Peyer's patch (tissue), 4 donors: ENCODE measurements at places on chromosomes 11 and 22. TPM values are rescaled to one million over a fixed set of nuclear protein-coding genes. Genes with fewer than 3 reads are reported as not detected.
A peak's percentile ranks its signal among the peaks of the same experiment; 100 is the strongest.

The CCDC188 gene
- total RNA-seq = not detected

The SRRD gene
- 12.8 TPM for total RNA-seq

The TBX10 gene
- 16.9 TPM for total RNA-seq

The UBQLNL gene
- total RNA-seq = not detected

The UEVLD gene
- 24.7 TPM for total RNA-seq

The MALAT1 gene
- 22,602 TPM for total RNA-seq

The CNGA4 gene
- total RNA-seq = not detected

The RNASEH2C gene
- total RNA-seq = 31.0 TPM

The TYMP gene
- total RNA-seq = 93.9 TPM

The RFPL2 gene
- not detected for total RNA-seq

DNA sequence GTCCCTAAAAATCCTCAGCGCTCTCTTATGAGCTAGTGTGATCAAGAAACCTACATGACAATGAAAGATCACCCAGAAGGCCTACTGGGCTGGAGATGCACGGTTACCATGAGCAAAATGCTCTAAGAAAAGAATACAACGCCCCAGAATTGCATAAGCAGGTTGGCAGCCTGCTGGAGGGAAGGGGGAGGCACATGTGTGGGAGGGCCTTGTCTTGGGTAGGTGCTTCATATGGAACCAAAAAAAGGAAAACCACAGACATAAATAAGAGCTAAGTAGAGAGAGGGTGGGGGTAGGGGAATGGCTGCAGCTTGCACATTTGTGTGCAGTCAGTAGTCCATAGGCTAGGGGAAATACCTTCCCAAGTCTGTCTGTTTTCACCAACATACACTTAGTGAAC, 2.8 kb downstream of the SIAE start:
- peaks cover 8% of the 10 kb centered on the region for H3K36me3 ChIP-seq
- no peaks in the 10 kb centered on the region for H3K27me3 ChIP-seq
- DNase-seq = no peak
- H3K4me3 ChIP-seq = no peak overlapping the region

- no peak overlapping the region for H3K27ac ChIP-seq
- H3K4me3 ChIP-seq = no peak overlapping the region
- no peak for DNase-seq
- H3K36me3 ChIP-seq = no peaks in the 10 kb centered on the region
- H3K4me1 ChIP-seq = no peaks in the 10 kb centered on the region
Observed at GRCh38 chr11:1122664-1123002, 35.1 kb upstream of the MUC5AC start.

DNA sequence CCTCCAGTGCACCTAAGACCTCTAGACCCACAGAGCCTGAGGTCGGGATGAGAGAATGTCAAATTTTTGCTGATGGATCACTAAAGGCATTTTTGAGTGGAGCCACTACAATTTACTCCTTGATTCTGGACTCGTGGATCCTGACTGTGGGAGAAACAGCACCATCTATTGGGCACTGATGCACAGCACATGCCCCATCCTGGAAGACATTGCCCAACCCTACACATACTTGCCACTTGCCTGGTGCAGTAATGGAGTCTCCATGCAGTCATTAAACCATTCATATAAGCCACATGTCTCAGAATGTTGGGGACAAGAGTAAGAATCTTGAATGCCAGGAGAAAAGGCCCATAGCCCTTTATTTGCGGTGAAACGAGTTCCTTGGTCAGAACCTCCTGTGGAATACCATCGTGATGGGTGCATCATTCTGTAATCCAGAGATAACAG, 103.9 kb downstream of the GGTLC2 start:
- no peaks in the 10 kb centered on the region for H3K4me1 ChIP-seq
- no peaks in the 10 kb centered on the region for H3K27me3 ChIP-seq
- no peak overlapping the region for H3K27ac ChIP-seq
- peak; percentile 56 for DNase-seq
- H3K4me3 ChIP-seq = no peak overlapping the region

GRCh38 chr11:117934526-117935307, 5.5 kb upstream of the TMPRSS13 start:
- H3K27ac ChIP-seq = no peak overlapping the region
- no peaks in the 10 kb centered on the region for H3K27me3 ChIP-seq
- H3K36me3 ChIP-seq = no peaks in the 10 kb centered on the region
- H3K4me3 ChIP-seq = no peak overlapping the region
- DNase-seq = no peak

DNA sequence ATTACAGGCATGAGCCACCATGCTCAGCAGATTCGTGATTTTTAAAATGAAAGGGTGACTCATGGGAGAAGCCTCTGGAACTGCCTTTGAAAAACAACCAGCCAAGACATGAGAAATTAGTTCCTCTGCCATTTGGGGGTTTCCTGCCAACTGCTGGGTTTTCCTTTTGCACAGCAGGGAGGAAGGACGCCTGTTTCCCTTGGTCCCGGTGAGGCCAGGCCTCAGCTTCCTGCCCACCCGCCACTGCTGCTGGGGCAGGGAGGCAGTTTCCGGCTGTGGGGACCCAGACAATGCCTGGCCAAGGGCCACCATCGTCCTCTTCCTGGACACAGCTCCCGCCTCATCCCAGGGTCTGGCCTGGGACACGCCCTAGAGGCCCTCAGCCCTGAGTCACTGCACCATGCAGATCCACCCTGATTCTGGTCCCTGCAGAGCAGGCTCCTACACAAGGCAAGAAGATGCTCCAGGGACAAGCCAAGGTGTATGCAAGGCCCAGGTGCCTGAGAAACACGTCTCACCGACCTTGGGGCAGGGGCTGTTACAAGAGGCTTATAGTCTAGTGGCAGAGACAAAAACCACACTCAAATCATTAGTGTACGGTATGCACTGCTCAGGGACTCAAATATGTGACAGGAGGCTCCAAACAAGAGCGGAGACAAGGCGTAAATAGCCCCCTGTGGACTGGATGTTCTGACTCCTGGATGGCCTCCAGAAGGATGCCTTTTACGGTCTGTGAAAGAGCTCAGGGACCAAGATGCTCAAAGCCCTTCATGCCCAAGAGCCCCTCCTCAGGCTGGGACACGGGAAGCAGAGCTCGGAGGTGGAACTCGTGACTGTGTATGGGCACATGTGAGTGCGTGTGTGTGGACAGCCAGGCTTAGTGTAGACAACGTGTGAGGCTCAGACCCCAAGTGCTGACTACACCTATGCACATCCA, 10.0 kb downstream of the PPM1F start:
- H3K4me1 ChIP-seq = no peaks in the 10 kb centered on the region
- H3K36me3 ChIP-seq = no peaks in the 10 kb centered on the region
- no peak overlapping the region for H3K4me3 ChIP-seq
- no peaks in the 10 kb centered on the region for H3K27me3 ChIP-seq
- no peak for DNase-seq
- peak overlapping the region; percentile 38 for H3K27ac ChIP-seq

DNA sequence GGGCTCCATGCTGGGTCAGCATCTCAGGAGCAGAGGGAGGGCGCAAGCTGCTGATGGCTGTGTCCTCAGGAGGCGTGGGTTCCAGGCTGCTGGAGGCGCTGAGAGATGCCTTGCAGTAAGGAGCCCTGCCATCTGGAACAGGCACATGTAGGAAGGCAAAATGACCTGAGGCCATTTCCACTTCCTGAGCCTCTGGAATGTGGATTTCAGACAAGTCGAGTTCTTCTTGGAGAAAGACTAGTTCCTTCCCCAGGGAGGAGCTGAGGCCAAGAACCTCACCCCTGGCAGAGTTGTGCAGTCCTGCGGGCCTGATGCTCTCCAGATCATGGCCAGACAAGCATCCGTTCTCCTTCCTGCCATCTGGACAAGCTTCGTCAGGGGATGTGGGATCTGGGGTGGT, 19.3 kb downstream of the HPS4 start:
- no peak overlapping the region for H3K4me3 ChIP-seq
- H3K27me3 ChIP-seq = no peaks in the 10 kb centered on the region
- no peak overlapping the region for H3K27ac ChIP-seq
- no peaks in the 10 kb centered on the region for H3K4me1 ChIP-seq
- no peak for DNase-seq

DNA sequence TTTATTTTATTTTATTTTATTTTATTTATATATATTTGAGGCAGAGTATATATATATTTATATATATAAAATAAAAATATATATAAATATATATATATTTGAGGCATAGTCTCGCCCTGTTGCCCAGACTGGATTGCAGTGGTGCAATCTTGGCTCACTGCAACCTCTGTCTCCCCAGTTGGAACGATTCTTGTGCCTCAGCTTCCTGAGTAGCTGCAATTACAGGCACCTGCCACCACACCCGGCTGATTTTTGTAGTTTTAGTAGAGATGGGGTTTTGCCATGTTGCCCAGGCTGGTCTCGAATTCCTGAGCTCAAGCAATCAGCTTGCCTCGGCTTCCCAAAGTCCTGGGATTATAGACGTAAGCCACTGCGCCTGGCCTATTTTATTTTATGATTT, 31.4 kb downstream of the ACO2 start:
- H3K4me1 ChIP-seq = no peaks in the 10 kb centered on the region
- H3K27me3 ChIP-seq = no peaks in the 10 kb centered on the region
- no peak for DNase-seq
- no peaks in the 10 kb centered on the region for H3K36me3 ChIP-seq
- H3K27ac ChIP-seq = peak overlapping the region; percentile 65

DNA sequence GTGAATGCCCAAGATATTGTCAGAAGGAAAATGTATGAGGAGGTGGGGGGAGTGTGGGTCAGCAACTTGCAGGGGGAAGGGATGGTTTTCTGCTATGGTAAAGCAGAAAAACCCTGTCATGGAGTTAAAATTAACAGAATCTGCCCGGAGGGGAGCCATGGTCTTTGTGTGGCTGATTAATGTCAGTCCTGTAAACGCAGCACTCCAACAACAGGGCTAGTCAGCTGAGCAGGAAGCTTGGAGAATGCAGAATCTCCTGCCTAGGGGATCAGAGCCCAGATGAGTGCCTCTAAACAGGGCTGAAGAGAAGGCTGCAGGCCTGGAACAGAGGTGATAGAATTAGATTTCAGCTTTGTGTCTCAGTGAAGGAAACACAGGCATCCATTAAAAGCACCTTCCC, 140.9 kb upstream of the MTNR1B start:
- DNase-seq = no peak
- no peaks in the 10 kb centered on the region for H3K4me1 ChIP-seq
- no peaks in the 10 kb centered on the region for H3K27me3 ChIP-seq
- no peak overlapping the region for H3K27ac ChIP-seq
- H3K4me3 ChIP-seq = no peak overlapping the region
- no peaks in the 10 kb centered on the region for H3K36me3 ChIP-seq

DNA sequence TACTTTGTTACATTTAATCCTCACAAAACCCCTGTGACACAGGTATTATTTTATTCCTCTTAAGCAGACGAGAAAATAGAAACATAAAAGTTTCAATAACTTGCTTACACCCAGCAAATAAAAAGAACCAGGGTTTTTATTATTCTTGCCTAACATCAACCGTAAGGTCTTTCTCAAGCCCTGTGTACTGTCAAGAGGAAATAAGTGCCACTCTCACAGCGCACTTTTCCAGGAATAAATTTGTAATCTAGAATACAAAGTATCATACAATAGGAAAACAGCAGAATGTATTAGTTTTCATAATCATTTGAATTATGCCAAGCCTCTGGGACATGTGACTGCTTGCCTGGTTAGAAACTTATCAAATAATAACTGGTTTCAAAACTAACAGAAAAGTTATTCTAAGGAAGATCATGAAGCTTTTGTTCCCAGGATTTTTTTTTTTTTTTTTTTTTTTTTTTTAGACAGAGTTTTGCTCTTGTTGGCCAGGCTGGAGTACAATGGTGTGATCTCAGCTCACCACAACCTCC, 7.4 kb downstream of the CCDC34 start:
- DNase-seq = no peak
- H3K4me1 ChIP-seq = no peaks in the 10 kb centered on the region
- no peak overlapping the region for H3K27ac ChIP-seq
- no peaks in the 10 kb centered on the region for H3K27me3 ChIP-seq
- H3K36me3 ChIP-seq = no peaks in the 10 kb centered on the region

GRCh38 chr11:38136887-38137286, 1538.9 kb upstream of the RAG2 start:
- H3K27me3 ChIP-seq = no peaks in the 10 kb centered on the region
- no peaks in the 10 kb centered on the region for H3K36me3 ChIP-seq
- DNase-seq = no peak
- H3K4me1 ChIP-seq = no peaks in the 10 kb centered on the region

- H3K27me3 ChIP-seq = no peaks in the 10 kb centered on the region
- no peaks in the 10 kb centered on the region for H3K4me1 ChIP-seq
- H3K4me3 ChIP-seq = no peak overlapping the region
Observed at GRCh38 chr22:38796262-38796957, 2.5 kb upstream of the DNAL4 start.

GRCh38 chr11:11672789-11673188, 51.0 kb upstream of the GALNT18 start:
- DNase-seq = no peak
- no peaks in the 10 kb centered on the region for H3K27me3 ChIP-seq
- H3K36me3 ChIP-seq = no peaks in the 10 kb centered on the region
- no peak overlapping the region for H3K4me3 ChIP-seq

DNA sequence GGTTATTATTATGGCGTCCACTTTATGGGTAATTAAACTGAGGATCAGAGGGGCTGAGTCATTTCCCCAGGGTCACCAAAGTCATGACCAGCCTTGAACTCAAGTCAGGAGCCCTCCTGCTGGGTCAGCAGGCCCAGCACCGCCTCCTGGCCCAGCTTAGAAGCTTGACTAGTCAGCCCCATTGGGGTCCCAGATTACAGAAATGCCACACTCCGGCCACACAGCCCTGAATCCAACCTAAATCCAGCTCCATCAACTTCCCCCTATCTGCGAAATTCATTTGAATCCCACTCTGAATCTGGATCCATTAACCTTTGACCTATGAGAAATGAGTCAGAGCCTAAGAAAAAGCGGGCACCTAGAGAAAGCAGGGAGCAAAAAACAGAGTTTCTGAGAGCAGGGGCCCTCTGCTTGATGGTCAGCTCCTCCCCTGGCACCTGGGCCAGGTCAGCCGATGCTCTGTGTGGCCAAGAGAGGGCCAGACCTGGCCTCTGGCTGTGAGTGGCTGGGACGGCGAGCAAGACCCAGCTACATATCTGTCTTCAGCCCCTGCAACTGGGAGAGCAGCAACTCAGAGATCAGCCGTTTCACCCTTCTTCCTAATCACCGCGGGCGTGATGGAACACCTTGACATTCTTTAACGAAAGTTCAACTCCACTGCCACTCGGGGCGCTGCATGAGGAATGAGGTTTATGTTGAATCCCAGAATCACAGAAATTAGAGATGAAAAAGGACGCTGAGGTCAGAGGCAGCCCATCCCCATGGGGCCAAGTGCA, 196.1 kb downstream of the TRIM29 start:
- no peaks in the 10 kb centered on the region for H3K4me1 ChIP-seq
- DNase-seq = no peak
- no peak overlapping the region for H3K4me3 ChIP-seq
- no peak overlapping the region for H3K27ac ChIP-seq

GRCh38 chr11:17005646-17006045, 8.6 kb downstream of the PLEKHA7 start:
- no peaks in the 10 kb centered on the region for H3K4me1 ChIP-seq
- no peaks in the 10 kb centered on the region for H3K27me3 ChIP-seq
- no peak for DNase-seq
- no peak overlapping the region for H3K27ac ChIP-seq
- peaks cover 4% of the 10 kb centered on the region for H3K36me3 ChIP-seq
